ENCODE measurements at places on chromosomes 5 and 9.

DNA sequence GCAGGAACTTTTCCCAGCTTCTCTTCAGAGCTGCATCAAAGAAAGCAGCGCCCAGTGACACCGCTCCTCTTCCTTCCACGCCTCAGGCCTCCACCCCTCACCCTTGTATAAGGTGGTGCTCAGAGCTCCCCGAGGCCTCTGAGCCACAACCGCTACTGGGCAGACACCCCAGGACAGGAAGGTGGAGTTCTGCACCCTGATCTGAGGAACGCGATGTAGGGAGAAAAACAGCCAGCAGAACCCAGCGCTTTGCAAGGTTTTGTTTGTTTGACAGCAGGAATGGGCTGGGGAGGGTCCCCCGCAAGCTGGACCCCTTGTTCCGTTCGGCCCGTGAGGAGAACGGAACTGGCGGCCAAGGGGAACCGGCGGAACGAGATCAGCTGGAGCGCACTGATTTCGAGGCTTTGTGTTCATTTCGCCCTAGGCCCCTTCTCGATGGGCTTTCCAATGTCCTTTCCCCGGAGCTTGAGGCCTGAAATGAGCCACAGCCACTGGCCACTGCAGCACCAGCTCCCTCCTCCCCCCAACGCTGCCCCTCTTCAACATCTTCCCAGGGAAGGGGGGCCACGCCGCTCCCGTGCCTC lies 4.1 kb downstream of the EDF1 start:
- no peak for DNase-seq

GRCh38 chr5:112861638-112861985 lies 525 bp downstream of the SRP19 start:
- no peak for DNase-seq

DNA sequence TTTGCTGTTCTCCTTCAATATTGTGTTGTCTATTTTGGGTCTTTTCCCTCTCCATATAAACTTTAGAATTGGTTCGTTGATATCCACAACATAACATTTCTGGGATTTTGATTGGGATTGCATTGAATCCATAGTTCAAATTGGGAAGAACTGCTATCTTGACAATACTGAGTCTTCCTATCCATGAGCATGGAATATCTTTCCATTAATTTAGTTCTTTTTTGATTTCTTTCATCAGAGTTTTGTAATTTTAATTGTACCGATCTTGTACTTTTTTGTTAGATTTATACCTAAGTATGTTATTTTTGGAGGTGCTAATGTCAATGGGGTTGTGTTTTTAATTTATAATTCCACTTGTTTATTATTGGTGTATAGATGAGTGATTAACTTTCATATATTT lies 135.1 kb downstream of the NR3C1 start:
- DNase-seq = no peak

- peak; percentile 17 for DNase-seq
These were observed 3.6 kb downstream of the RPS23 start for GRCh38 chr5:82274343-82275211.

DNA sequence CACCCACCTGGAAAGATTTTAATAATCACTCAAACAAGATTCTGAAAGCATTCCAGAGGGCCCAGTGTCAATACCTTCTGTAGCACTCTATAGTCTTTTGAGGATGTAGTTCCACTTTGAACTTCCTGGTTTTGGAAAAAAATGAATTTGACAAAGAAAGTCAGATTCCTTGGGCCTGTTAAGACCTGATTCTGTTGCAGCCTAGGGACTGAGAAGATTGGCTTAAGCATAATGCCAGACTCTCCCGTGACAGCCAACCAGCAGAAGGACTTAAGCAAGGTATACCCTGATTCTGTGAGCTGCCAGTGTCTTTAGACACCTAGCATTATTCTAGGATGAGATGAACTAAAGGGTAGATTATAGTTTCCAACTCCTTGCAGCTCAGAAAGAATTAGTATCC lies 6.8 kb downstream of the SPINK5 start:
- no peak for DNase-seq

DNA sequence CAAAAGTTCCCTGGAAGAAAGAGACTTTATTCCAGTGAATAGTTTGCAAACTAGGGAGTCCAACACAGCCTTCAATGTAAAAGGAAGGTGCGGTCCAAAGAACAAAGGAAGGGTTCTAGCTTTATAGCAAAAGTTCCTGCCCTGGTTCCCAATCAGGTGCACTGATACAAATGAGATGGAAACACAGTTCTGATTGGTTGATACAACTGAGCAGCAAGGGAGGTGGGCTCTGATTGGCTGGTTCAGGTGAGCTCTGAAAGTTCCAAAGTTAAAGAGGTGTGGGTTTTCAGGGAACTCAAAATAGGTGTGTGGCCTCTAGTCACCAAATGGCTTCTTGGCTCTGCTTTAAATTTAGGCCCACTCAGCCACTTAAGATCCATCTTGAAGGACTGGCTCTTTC lies 43.1 kb downstream of the P4HA2 start:
- no peak for DNase-seq

DNA sequence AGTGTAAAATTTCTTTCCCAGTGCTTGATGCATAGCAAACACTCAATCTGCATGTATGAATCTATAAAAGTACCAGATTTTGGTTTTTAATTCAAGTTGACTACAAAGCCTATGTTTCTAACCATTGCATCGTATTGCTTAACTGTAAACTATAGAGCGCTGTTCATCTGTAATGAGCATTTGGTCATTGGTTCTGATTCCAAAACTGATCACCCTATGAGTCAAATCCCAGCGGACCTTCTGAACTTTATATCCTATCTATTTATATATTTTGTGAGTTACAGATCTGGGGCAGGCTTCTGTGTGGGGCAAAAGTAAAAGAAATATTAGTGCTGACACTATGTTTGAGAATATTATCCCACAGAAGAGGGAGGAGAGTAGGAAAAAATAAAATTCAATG lies 305.7 kb upstream of the TNC start:
- no peak for DNase-seq

GRCh38 chr9:7975336-7975735 lies 175.8 kb upstream of the DMAC1 start:
- DNase-seq = no peak

GRCh38 chr9:6927838-6928237 lies 170.1 kb downstream of the KDM4C start:
- no peak for DNase-seq

DNA sequence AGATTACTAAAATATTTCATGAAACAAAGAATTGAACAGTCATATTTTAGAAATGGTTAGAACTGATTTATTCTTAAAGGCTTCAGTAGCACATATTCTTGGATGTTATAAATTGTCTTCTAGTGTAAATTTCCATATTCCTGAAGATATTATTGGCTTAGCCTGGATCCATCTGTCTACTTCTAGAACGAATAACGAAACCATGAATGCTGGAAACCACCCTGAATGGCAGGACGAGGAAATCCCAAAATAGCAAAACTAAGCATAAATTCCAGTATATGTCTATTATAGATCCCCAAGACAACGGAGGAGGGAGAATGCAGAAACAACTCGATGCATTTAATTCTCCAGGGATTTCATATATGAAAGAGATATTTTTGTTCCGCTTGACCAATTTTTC lies 2191.0 kb upstream of the ACO1 start:
- DNase-seq = no peak

Data from activated naive CD4-positive, alpha-beta T cell treated with anti-CD3 and anti-CD28 coated beads, Interleukin-2, amount 50 U/mL, for 16 hours (primary cell).